ENCODE measurements at places on chromosomes 4 and X. TPM values are rescaled to one million over a fixed set of nuclear protein-coding genes. Genes with fewer than 3 reads are reported as not detected.

DNA sequence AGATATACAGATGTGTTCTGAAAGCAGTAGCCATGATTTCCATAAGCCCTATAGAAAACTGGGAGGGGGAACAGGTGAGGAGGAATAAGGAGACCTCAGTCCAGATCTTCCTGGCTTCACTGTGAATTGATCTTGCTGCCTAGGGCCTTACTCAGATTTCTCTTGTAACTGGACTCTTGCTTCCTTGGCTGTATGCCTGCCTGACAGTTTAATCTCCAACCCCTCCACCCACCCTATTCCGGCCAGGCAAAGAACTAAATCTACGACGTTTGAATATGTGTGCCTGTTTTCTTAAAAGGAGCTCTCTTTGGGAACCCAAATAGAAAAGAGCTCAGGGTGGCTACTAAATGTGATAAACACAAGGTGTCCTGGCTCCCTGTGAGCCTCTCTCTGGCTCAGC is 173.0 kb downstream of the GPC3 start:
- H3K36me3 ChIP-seq = no peaks in the 10 kb centered on the region
- DNase-seq = no peak
- no peak overlapping the region for H3K4me3 ChIP-seq
- no peaks in the 10 kb centered on the region for H3K27me3 ChIP-seq

DNA sequence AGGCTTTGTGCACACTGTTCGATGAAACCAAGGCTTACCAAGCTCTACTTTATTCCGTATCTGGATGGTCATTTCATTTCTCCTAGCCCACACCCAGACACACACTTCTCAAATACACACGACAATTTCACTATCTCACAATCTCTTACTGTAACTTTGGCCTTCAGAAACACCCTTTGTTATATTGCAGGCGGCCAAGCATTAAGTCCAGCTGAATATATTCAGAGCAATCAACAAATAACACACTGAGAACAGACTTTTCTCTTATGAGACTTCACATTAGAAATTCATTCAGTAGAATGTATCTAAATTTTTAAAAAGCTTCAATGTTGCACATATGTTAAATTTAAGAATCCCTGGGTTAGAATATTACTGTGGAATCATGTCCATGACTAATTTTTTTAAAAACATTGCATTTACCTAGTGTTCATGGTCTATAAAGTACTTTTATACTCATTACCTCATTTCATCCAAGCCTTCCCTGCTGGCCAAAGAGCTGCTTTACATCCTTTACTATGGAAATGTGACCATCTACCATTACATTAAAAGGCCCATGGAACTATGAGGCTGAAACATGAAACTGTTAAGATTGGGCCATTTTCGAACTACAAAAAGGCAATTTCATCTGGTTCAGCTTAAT is 10.5 kb upstream of the MAGEB17 start:
- H3K4me1 ChIP-seq = peaks cover 16% of the 10 kb centered on the region
- no peak overlapping the region for H3K4me3 ChIP-seq
- no peaks in the 10 kb centered on the region for H3K27me3 ChIP-seq

GRCh38 chrX:8773117-8773516 is 28.1 kb downstream of the FAM9A start:
- H3K4me3 ChIP-seq = no peak overlapping the region
- H3K27ac ChIP-seq = no peak overlapping the region
- no peaks in the 10 kb centered on the region for H3K27me3 ChIP-seq
- no peaks in the 10 kb centered on the region for H3K4me1 ChIP-seq
- no peak for DNase-seq

The H2BW2 gene
- not detected for total RNA-seq

DNA sequence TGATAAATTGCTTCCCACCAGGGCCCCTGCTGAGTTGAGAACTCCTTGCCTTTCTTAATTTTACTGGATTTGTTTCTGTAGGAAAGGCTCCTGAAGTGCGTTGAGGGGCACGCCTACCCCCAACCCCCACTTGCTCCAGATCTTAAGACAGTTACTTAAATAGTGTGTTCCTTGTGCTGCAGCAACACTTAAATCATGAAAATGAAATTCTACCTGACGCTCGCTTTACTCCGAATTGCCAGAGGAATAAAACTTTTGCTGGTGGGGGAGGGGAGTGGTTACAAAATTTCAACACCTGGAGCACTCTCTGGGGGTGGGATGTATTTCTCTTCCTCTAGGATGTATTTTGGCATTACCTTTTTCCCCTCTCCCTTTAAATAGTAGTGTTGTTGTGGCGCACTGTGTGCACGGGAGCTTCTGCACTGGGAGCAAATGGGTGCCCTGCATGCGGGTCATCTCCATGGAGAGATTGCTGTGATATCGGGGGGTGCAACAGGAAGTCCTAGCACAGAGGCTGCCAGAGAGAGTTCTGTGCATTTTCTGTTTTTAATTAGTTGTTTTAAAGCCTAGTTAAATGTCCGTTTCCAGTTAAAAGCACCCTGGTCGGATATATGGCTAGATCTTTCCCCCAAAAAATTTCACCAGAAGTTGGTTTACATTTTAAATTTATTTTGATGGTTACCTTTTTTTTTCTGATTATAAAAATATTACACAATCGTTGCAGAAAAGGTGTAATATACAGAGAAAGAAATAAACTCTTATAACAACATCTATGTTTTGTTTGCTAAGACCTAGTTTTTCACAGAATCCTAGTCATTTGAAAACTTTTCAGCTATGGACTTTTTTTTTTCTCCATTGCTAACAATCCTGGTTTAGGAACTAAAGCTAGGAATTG is 207.7 kb downstream of the SOWAHB start:
- peaks cover 7% of the 10 kb centered on the region for H3K27me3 ChIP-seq
- H3K4me3 ChIP-seq = peak overlapping the region; percentile 92
- peaks cover 44% of the 10 kb centered on the region for H3K4me1 ChIP-seq
- no peaks in the 10 kb centered on the region for H3K36me3 ChIP-seq

The CLGN gene
- total RNA-seq = 22.7 TPM

DNA sequence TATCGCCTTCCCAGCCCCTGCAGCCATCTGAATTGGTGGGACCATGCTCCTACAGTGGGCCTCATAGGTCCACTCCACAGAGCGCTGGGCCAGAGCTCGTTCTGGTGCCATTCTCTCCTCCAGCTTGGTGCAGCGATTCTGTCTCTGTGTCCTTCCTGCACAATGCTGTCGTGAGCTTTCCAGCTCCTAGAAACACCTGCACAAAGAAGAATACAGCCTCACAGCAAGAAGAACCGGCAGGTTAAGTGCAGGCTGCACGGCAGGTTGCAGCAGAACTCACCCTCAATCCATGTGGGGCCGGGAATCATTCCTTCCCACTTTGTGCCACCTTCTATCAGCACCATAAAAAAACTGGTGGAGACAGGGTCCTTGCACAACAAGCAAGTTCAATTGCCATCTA is 101.2 kb upstream of the ENPP6 start:
- no peaks in the 10 kb centered on the region for H3K27me3 ChIP-seq
- DNase-seq = no peak
- H3K27ac ChIP-seq = no peak overlapping the region
- H3K36me3 ChIP-seq = no peaks in the 10 kb centered on the region

- H3K4me3 ChIP-seq = no peak overlapping the region
- H3K36me3 ChIP-seq = no peaks in the 10 kb centered on the region
- no peak for DNase-seq
- H3K27me3 ChIP-seq = no peaks in the 10 kb centered on the region
- H3K4me1 ChIP-seq = peaks cover 9% of the 10 kb centered on the region
Measured at GRCh38 chrX:39907964-39908661, 189.6 kb downstream of the BCOR start.

GRCh38 chr4:119244832-119245231 is 32.3 kb downstream of the USP53 start:
- H3K36me3 ChIP-seq = no peaks in the 10 kb centered on the region
- H3K4me1 ChIP-seq = peaks cover 15% of the 10 kb centered on the region
- H3K4me3 ChIP-seq = no peak overlapping the region
- H3K27ac ChIP-seq = no peak overlapping the region

The EPGN gene
- total RNA-seq = not detected

GRCh38 chr4:86908251-86908657 is 16.0 kb upstream of the C4orf36 start:
- DNase-seq = no peak
- H3K4me3 ChIP-seq = no peak overlapping the region
- peaks cover 7% of the 10 kb centered on the region for H3K27me3 ChIP-seq
- H3K27ac ChIP-seq = no peak overlapping the region
- no peaks in the 10 kb centered on the region for H3K36me3 ChIP-seq
- no peaks in the 10 kb centered on the region for H3K4me1 ChIP-seq

- no peak overlapping the region for H3K27ac ChIP-seq
- H3K36me3 ChIP-seq = no peaks in the 10 kb centered on the region
- DNase-seq = no peak
Measured at GRCh38 chr4:139887376-139887802, 221.8 kb downstream of the MGST2 start.

DNA sequence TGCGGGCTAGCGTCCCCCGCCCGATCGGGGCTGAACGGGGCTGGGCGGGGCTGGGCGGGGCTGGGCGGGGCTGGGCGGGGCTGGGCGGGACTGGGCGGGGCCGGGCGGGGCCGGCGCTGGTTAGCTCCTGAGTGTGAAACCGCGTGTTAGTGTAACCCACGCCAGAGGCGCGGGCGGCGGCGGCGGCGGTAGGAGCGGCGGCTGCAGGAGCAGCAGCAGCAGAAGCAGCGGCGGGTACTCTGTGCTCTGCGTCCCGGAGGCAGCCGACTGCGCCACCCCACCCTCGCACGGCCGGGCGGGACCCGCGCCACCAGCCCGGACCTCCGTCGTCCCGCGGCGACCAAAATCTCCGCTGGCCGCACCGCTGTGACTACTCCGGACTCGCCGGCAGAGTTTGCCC is 128.1 kb downstream of the LAS1L start:
- H3K27me3 ChIP-seq = peaks cover 18% of the 10 kb centered on the region
- H3K4me3 ChIP-seq = no peak overlapping the region
- peak; percentile 2 for DNase-seq
- no peak overlapping the region for H3K27ac ChIP-seq

The MND1 gene
- 42.2 TPM for total RNA-seq

GRCh38 chrX:95063554-95063953 is 1389.5 kb downstream of the FAM133A start:
- no peaks in the 10 kb centered on the region for H3K4me1 ChIP-seq
- H3K27ac ChIP-seq = no peak overlapping the region
- H3K27me3 ChIP-seq = no peaks in the 10 kb centered on the region
- no peak for DNase-seq
- H3K4me3 ChIP-seq = no peak overlapping the region

Data from neural progenitor cell (in vitro differentiated cells).